Suppressor macrophage (primary cell): ENCODE measurements at places on chromosomes 2 and 18.

DNA sequence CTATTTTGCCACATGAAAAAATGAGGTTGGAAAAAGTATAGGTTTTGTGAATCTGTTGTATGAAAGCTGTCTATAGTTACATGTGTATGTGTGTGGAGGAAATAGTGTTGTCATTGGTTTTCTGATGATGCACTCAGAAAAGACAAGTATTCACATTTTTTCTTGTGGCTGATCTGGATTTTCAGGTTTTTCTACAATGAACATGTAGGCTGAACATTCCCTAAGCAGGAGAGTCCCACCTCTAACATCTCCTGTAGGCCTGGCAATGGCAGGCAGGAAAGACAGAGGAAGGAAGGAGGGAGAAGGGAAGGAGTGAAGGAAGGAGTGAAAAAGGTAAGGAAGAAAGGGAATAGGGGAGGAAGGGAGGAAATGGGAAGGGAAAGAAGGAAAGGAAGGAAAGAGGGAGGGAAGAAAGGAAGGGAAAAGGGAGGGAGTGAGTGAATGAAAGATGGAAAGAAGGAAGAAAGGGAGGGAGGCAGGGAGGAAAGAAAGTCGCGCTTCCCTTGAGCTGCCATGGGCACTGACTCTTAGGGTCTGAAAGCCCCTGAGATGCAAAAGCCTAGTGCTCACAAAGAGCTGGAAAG is 495 bp upstream of the IL36RN start:
- peak; percentile 8 for DNase-seq

DNA sequence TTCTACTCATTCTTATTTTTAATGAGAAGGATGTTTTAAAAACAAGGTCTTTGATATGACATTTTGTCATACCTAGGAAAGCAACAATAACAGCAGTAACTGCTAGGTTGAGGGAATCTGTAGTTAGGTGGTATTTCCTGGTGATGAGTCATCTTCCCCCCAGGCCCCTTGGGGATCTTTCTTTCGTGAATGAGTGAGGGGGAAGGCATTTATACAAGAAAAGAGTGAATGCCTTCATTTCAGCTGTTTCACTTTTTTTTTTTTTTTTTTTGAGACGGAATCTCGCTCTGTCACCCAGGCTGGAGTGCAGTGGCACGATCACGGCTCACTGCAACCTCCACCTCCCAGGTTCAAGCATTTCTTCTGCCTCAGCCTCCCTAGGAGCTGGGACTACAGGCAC is 108.6 kb downstream of the MAP4K4 start:
- DNase-seq = no peak

- DNase-seq = no peak
Observed at GRCh38 chr2:159788253-159788652, 9.8 kb downstream of the CD302 start.

DNA sequence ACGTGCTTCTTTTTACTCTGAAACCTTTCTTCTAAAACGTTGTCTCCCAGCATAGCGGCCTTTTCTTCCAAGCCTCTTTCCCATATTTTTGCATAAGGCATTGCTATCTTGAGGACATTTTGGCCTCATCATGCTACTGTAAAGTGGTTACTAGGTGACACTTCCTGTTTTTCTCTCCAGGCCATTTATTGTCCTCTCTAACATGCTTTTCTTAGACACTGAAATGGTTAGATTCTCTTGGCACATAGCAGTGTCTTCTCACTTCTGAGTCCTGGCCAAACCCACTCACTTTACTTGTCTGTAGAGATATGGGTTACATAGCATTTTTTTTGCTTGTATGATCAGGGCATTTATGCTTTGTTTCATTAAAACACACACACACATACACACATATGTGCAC is 50.1 kb upstream of the KCNH7 start:
- no peak for DNase-seq

- DNase-seq = peak; percentile 90
Observed at GRCh38 chr2:215904101-215904500, 109.2 kb downstream of the MREG start.

- peak; percentile 87 for DNase-seq
Observed at GRCh38 chr2:28274911-28275685, 117.6 kb upstream of the FOSL2 start.

- DNase-seq = no peak
Observed at GRCh38 chr2:205714789-205715720, 32.8 kb downstream of the NRP2 start.

DNA sequence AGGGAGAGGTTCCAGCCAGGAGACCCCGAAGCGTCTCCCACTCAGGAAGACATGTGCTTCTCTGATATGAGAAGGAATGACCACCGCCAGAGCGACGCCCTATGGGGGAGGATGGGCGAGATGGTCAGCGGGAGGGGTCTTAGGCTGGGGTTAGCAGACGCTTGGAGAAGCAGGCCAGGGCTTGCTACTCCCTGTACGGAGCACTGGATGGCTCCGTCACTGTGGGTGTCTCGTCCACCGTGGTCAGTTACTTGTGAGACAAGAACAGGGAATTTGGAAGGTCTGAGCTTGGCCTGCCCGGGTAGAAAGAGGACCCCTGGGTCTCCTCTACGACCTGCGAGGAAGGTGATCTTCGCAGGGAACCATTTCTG is 39.8 kb downstream of the TMEM18 start:
- DNase-seq = no peak

DNA sequence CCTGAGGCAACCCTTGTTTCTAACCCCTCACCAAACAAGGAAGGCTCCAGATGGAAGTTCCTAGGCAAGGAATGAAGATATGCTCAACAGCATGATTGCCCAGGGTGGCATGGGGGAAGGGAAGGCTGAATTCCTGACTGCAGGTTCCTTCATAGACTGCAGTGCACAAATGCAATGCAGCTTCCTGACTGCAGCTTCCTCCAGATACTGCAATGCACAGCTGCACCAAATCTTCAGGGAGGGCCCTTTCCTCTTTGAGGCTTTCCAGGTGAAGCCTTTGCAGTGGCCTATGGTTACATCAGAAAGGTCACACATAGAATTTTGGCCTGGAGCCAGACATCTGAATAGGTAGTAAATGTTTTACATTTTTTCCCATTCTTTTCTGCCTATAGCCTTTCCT is 58.8 kb upstream of the DYNAP start:
- no peak for DNase-seq

- no peak for DNase-seq
Observed at GRCh38 chr2:188518381-188518780, 226.7 kb downstream of the GULP1 start.

- DNase-seq = no peak
Observed at GRCh38 chr2:201109186-201109585, 6.8 kb upstream of the CFLAR start.

DNA sequence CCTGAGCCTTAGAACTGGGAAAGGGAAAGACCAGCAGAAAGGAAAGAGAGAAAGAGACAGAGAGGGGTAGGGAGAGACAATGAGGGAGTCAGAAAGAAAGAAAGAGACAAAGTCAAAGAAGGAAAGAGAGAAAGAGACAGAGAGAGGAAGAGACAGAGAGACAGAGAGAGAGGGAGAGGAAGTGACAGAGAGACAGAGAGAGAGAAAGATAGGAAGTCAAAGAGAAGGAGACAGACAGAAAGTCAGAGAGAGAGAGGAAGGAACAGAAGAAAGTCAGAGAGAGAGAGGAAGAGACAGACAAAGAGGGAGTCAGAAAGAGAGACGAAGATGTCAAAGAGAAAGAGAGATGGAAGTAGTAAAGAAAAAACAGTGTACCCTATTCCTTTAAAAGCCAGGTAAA is 261.8 kb downstream of the WDPCP start:
- no peak for DNase-seq

GRCh38 chr18:46134920-46135675 is 30.9 kb downstream of the HAUS1 start:
- DNase-seq = no peak

- DNase-seq = no peak
Observed at GRCh38 chr18:47417807-47418206, 166.3 kb upstream of the SKOR2 start.

DNA sequence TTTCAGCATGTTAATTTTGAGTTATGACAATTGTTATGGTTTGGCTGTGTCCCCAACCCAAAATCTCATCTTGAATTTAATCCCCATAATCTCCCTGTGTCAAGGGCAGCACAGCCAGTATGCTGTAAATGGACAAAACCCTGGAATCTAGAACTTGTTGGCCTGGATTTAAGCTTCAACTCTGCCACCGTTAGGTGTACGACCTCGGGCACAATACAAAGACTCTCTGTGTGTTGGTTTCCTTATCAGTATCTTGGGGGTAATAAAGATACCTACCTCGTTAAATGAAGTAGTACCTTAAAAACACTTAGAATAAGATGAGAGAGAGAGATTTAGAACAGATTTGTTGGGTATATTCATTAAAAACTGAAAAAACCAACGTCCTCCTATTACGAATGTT is 106.5 kb downstream of the CDH19 start:
- no peak for DNase-seq

GRCh38 chr18:46273861-46274260 is 169.7 kb downstream of the HAUS1 start:
- no peak for DNase-seq

- no peak for DNase-seq
Observed at GRCh38 chr2:68083346-68083745, 20.5 kb upstream of the C1D start.

DNA sequence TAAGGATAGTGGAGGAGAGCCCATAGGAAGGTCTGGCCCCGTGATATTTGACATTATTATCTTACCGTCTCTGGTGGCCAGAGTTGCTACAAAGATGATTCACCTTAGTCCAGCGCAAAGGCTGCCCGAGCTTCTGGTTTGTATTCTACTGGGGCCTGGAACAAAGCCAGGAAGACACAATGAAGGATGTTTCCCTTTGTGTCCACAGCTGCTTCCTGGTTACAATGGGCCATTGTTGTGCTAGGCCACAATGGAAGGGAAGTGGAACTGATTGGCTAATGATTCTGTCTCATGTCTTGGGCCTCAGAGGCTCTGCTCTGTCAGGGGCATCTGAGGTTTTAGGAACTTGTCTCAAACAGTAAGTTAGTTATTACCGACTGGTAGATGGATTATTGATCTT is 132.2 kb downstream of the TDRD15 start:
- peak; percentile 96 for DNase-seq

DNA sequence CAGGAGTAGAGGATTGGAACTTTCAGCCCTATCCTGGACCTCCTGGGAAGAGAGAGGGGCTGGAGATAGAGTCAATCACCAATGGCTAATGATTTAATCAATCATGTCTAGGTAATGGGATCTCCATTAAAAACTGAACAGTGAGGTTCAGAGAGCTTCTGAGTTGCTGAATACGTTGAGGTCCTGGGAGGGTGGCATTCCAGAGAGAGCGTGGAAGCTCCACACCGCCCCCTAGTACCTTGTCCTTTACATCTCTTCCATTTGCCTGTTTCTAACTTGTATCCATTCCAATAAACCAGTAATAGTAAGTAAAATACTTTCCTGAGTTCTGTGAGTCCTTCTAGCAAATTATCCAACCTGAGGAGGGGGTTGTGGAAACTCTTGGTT is 101.7 kb downstream of the B3GNT2 start:
- no peak for DNase-seq

- DNase-seq = no peak
Observed at GRCh38 chr18:46067438-46068007, 4.5 kb downstream of the PSTPIP2 start.

DNA sequence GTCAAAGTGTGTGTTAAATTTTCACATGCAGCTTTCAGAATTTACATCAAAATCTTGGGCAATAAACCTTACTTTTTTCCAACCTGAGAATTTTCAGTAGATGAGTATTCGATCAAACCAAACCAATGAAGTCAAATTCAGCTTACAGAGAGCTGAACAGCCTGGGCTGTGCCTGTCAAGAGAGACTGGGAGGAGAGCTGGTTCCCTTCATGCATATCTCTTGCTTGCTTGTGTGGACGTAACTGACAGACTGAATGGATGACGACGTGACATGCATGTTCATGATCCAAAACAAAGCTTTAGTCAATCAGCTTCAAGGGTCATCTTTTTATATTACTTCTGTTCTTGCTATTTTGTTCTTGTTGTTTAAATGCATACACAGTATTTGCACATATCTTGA is 145.2 kb downstream of the GALNT3 start:
- DNase-seq = no peak

- no peak for DNase-seq
Observed at GRCh38 chr2:215775106-215775505, 238.2 kb downstream of the MREG start.

GRCh38 chr18:54033052-54033451 is 191.4 kb downstream of the MBD2 start:
- DNase-seq = no peak

DNA sequence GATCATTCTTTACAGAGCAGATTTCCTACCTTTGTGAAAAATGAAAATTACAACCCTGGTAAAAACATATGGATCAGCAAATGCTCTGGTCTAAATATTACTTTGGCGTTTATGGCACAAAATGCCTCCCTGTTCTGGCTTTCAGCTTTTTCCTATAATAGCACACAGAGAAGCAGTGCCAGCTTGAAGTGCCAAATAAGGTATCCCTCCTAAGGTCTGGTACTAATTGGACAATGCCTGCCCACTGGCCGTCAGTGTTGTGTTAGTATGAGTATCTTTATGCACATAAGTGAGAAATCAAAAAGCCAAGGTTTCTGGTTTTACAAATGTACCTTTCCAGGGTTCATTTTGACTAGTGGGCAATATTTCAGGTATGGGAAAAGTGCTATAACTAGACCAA is 1293.7 kb upstream of the FAM98A start:
- no peak for DNase-seq

- DNase-seq = no peak
Observed at GRCh38 chr2:2638547-2639220, 307.6 kb upstream of the MYT1L start.

- no peak for DNase-seq
Observed at GRCh38 chr2:28648147-28648546, 103.5 kb upstream of the PPP1CB start.

- no peak for DNase-seq
Observed at GRCh38 chr18:35026407-35027061, 14.7 kb upstream of the MAPRE2 start.

DNA sequence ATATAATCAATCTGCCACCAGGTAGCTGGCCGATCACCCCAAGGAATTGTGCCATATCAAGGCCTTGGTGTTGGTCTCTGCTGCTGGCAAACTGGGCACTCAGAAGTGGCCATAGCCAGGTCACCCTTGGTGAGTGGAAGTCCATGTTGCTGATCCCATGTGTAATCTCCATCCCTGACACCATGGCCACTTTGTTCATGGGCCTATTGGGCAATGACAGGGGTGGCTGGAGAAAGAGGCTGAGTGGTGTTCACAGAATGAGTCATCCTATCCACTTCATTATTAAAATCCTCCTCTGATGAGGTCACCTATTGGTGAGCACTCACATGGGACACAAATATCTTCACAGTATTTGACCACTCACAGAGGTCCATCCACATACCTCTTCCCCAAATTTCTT is 26.7 kb upstream of the CD226 start:
- peak; percentile 44 for DNase-seq

GRCh38 chr2:189685540-189686229 is 11.2 kb downstream of the ANKAR start:
- DNase-seq = no peak

DNA sequence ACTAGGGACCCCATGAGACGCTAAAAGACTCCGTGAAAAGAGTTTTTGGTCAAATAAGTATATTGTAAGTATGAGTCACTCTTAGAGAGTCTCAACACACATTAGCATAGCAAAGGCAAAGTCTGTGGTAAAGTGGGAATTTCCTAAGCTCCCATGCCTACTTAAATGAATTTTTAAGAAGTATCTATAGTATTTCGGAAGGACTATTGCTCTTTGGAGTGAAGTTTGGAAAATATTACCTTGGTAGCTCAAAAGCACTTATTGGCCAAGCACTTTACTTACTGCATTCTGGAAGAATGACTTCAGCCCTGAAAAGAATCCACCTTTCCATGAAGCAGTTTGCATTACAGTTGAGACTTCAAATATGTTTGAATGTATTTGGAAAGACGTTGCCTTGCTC is 57.1 kb downstream of the CAVIN2 start:
- DNase-seq = no peak
